ENCODE measurements at places on chromosomes 1 and 21. TPM values are rescaled to one million over a fixed set of nuclear protein-coding genes. Genes with fewer than 3 reads are reported as not detected.

DNA sequence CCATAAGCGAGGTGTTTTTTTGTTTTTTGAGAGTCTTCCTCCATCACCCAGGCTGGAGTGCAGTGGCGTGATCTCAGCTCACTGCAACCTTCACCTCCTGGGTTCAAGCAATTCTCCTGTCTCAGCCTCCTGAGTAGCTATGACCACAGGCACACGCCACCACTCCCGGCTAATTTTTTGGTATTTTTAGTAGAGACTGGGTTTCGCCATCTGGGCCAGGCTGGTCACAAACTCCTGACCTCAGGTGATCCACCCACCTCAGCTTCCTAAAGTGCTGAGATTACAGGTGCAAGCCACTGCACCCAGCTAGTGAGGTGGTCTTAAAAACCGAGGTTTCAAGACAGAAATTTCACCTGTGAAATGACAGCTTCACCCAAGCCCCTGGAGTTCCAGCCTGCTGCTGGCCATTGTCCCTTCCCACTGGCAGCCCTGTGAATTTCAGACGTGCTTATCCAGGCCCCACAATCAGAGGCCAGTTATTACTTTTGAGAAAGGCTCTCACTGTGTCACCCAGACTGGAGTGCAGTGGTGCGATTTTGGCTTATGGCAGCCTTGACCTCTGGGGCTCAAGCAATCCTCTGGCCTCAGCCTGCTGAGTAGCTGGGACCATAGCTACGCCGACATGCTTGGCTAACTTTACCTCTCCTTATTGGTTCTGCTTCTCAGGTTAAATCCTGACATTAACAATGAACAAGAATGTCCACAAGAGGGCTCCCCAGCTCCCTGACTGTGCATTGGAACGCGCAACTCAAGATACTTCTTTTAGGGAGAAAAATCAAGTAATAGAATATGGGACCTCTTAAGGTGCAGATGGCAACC is 19.4 kb downstream of the ENO1 start:
- H3K4me3 ChIP-seq = no peak overlapping the region
- no peaks in the 10 kb centered on the region for H3K27me3 ChIP-seq
- no peak overlapping the region for H3K27ac ChIP-seq
- H3K4me1 ChIP-seq = no peaks in the 10 kb centered on the region

- no peak for DNase-seq
- no peaks in the 10 kb centered on the region for H3K27me3 ChIP-seq
- no peak overlapping the region for H3K27ac ChIP-seq
- H3K4me3 ChIP-seq = no peak overlapping the region
- no peaks in the 10 kb centered on the region for H3K36me3 ChIP-seq
Observed at GRCh38 chr1:18413541-18414305, 67.0 kb upstream of the KLHDC7A start.

DNA sequence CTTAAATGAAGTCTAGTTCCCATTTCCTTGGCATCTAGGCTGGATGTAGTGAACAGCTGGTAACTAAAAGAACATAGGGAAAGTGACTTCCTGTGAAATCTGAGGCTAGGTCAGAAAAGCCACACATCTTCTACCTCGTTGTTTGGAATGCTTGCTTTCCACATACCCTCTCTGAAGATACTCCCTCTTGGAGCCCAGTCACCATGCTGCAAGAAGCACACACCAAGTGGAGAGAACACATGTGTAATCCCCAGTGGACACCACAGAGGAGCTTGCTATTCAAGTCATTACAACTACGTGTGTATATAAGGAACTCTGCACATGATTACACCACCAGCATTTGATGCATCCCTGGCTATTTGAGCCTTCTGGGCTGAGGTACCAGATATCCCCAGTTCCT is 125.9 kb downstream of the RGS21 start:
- no peaks in the 10 kb centered on the region for H3K36me3 ChIP-seq
- DNase-seq = no peak
- no peak overlapping the region for H3K4me3 ChIP-seq
- no peaks in the 10 kb centered on the region for H3K27me3 ChIP-seq
- H3K4me1 ChIP-seq = no peaks in the 10 kb centered on the region

The NBPF4 gene
- not detected for total RNA-seq

The KCNE2 gene
- not detected for total RNA-seq

DNA sequence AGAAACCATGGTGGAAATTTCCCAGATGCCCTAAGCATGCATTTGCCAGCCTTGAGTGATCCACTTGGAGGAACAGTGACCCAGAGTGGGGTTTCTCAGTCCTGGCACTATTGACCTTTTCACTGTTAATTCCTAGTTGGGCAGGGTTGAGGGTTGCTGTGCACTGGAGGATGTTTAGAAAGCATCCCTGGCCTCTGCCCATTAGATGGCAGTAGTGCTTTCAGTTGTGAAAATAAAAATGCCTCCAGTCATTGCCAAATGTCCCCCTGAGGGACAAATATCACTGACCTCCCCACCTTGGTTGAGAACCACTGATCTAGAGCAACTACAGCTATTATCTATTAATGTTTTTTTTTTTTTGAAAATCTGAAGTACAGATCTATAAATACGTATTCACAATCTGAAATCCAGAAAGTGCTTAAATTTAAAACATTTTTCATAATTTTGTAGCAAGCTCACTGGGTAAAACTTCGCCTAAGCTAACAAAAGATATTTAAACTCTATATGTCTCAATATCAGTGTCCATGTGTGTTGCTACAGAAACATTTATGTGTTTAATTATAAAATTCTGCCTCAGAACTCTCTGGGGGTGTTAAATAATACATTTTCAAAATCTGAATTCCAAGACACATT is 27.3 kb downstream of the F3 start:
- DNase-seq = no peak
- H3K27me3 ChIP-seq = no peaks in the 10 kb centered on the region
- no peak overlapping the region for H3K27ac ChIP-seq
- H3K4me3 ChIP-seq = no peak overlapping the region

DNA sequence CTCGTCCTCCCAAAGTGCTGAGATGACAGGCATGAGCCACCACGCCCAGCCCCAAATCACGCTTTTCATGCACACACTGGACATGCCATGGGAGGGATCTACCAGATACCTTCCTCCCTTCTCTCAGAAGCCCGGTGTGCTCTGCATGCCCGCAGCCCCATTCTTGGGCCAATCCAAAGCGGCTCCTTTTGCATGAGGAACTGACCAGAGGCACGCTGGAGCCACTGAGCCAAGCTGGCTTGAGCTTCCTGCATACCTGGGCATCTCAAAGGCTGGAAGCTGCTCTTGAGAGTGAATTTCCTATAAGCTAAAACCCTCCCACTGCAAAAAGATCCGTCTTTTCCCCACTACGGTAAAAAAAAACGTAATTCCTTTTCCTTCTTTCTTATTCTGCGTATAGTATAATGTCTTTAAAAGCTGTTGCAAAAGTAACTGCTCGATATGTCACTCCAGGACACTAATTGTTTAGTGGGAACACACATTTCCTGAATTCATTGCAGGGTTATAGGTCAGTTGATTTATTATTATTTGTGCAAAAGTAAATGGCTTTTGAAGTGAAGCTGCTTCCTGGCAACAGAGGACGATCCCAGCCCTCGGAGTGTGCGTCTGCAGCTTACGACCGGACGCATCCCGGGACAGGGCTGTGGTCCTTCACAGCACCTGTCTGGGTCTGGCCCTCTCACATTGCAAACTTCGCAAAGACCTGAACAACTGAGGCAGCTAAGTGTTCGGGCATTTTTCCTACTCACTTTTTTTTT is 61.8 kb upstream of the ETS2 start:
- no peak overlapping the region for H3K27ac ChIP-seq
- H3K27me3 ChIP-seq = no peaks in the 10 kb centered on the region
- H3K4me3 ChIP-seq = no peak overlapping the region
- no peak for DNase-seq

The CNKSR1 gene
- 4.5 TPM for total RNA-seq

DNA sequence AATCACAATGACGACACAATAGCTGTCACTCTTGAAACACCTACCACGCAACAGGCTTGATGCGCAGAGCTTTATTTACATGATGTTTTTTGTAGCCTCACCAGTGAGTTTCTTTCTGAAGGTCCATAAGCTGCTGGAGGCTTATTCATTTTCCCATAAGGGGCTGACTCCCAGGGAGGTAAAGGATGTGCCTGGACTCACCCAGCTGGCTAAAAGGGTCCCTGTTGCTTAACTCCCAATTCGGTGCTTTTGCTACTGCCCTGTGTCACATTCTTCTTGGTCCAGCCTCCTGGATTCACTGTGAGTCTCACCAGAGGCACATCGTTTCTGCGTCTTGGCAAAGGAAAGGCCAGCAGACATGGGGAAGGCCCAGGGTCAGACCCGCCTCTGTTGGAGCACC is 44.6 kb upstream of the OLIG2 start:
- H3K27me3 ChIP-seq = peaks cover 3% of the 10 kb centered on the region
- DNase-seq = no peak
- H3K4me3 ChIP-seq = no peak overlapping the region
- H3K27ac ChIP-seq = no peak overlapping the region
- no peaks in the 10 kb centered on the region for H3K36me3 ChIP-seq

The CCDC30 gene
- 5.3 TPM for total RNA-seq

DNA sequence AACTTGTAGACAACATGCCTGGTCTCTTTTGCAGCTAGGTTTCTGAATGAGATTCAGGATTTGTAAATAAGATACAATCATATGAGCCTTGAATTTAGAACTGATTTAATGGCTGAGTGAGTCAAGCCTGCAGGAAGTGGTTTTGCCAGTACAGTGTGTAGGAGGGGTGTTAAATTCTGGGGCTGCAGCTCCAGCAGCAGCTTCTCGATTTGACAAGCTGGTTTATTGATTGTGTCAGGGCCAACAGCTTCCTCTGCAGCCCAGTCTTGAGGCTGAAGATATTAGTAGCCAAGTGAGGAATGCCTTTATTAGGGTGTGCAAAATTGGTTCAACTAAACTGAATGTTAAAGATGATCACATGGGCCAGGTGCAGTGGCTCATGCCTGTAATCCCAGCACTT is 11.5 kb upstream of the PLA2G5 start:
- no peaks in the 10 kb centered on the region for H3K36me3 ChIP-seq
- peak; percentile 32 for DNase-seq
- H3K4me1 ChIP-seq = peaks cover 27% of the 10 kb centered on the region
- no peaks in the 10 kb centered on the region for H3K27me3 ChIP-seq
- H3K27ac ChIP-seq = no peak overlapping the region
- no peak overlapping the region for H3K4me3 ChIP-seq

- no peaks in the 10 kb centered on the region for H3K36me3 ChIP-seq
- H3K27me3 ChIP-seq = no peaks in the 10 kb centered on the region
- no peak overlapping the region for H3K4me3 ChIP-seq
- H3K27ac ChIP-seq = no peak overlapping the region
- H3K4me1 ChIP-seq = no peaks in the 10 kb centered on the region
Observed at GRCh38 chr1:247998811-247999210, 14.6 kb upstream of the OR2L5 start.

DNA sequence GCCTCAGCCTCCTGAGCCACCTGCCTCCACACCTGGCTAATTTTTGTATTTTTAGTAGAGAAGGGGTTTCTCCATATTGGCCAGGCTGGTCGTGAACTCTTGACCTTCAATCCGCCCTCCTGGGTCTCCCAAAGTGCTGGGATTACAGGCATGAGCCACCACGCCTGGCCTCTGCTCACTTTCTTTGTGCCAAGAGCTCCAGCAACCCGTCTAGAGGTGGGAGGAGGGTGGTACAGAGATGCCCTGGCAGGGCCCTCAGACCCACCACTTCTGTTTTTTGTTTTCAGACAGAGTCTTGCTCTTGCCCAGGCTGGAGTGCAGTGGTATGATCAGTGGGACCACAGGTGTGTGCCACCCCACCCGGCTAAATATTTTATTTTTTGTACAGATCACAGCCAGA is 6.9 kb upstream of the SYNC start:
- no peak for DNase-seq
- no peak overlapping the region for H3K4me3 ChIP-seq
- H3K27me3 ChIP-seq = no peaks in the 10 kb centered on the region

- H3K27ac ChIP-seq = no peak overlapping the region
- no peak overlapping the region for H3K4me3 ChIP-seq
- H3K27me3 ChIP-seq = no peaks in the 10 kb centered on the region
- H3K36me3 ChIP-seq = no peaks in the 10 kb centered on the region
- no peaks in the 10 kb centered on the region for H3K4me1 ChIP-seq
Observed at GRCh38 chr1:111576547-111576946, 43.0 kb upstream of the RAP1A start.

DNA sequence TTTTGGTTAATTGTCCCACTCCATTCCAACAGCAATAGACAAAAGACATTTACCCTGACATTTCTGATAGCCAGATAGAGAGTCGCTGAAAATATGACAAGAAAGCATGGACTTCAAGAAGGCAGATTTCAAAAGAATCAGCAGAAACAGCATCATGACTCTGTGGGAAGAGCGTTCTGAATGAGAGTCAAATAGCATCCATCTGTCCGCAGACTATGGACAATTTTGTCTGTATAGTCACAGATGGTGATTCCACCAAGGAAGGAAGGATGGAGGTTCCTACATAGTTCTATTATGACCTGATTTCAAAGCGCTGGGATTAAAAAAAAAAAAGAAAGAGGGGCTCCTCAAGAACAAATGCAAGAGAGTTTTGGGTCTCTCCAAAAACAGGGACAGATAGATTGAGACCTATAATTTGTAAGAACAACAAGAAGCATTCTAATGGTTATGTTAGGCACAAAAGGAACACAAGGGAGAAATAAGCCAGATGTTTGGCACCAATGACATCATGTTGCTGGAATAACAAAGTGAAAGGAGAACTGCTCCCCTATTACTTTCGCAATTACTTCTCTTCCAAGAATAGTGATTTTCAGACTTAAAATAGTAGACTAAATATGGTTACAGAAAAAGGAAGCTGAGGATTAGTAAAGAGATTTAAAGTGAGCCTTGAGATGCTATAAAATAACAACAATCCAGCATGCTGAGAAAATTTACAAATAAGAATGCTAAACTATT is 28.5 kb downstream of the NIBAN1 start:
- no peaks in the 10 kb centered on the region for H3K27me3 ChIP-seq
- no peaks in the 10 kb centered on the region for H3K4me1 ChIP-seq

The AMY1C gene
- not detected for total RNA-seq

Measured in naive thymus-derived CD4-positive, alpha-beta T cell (primary cell).